ENCODE measurements at places on chromosomes 3 and 15.

GRCh38 chr15:22863356-22863755 lies 24.9 kb downstream of the NIPA2 start:
- DNase-seq = no peak

DNA sequence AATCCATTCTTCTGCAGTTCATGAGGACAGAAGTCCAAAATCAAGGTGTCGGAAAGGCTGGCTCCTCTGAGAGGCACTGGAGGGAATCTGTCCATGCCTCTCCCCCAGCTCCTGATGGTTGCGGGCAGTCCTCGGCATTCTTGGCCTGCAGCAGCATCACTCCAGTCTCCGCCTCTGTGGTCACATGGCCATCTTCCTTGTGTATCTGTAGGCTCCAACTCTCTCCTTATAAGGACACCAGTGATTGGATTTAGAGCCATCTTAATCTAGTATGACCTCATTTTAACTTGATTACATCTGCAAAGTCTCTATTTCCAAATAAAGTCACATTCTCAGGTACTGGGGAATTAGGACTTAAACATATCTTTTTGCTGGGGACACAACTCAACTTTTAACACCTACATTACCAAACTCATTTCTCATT lies 56.0 kb upstream of the FLNB start:
- peak; percentile 64 for DNase-seq

DNA sequence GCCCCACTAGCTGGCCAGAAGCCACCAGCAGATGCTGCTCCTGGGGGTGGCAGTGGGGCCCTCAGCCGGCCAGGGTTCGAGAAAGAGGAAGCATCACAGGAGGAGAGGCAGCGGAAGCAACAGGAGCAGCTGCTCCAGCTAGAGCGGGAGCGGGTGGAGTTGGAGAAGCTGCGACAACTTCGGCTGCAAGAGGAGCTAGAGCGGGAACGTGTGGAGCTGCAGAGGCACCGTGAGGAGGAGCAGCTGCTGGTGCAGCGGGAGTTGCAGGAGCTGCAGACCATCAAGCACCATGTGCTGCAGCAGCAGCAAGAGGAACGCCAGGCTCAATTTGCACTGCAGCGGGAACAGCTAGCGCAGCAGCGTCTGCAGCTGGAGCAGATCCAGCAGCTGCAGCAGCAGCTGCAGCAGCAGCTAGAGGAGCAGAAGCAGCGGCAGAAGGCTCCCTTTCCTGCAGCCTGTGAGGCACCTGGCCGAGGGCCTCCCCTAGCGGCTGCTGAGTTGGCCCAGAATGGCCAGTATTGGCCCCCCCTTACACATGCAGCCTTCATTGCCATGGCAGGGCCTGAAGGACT lies 17.5 kb upstream of the APEH start:
- DNase-seq = no peak

DNA sequence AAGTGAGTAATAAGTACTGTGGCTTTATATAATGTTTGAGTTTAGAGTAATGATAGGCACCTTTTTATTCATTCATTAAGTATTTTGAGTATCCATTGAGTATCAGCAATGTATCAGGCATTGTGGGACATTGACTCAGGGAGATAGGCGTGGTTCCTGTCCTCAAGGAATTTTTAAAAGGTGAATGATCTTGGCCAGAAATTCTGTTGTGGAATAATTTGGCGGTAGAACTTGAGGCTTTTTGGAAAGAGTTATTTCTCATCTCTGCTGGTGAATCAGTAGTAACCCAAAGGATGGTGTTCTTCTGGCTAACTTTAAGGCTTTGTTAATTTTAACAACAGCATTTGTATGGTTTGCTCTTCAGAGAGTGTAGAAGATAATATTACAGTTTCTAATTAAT lies 2.0 kb downstream of the RAB7A start:
- DNase-seq = no peak

DNA sequence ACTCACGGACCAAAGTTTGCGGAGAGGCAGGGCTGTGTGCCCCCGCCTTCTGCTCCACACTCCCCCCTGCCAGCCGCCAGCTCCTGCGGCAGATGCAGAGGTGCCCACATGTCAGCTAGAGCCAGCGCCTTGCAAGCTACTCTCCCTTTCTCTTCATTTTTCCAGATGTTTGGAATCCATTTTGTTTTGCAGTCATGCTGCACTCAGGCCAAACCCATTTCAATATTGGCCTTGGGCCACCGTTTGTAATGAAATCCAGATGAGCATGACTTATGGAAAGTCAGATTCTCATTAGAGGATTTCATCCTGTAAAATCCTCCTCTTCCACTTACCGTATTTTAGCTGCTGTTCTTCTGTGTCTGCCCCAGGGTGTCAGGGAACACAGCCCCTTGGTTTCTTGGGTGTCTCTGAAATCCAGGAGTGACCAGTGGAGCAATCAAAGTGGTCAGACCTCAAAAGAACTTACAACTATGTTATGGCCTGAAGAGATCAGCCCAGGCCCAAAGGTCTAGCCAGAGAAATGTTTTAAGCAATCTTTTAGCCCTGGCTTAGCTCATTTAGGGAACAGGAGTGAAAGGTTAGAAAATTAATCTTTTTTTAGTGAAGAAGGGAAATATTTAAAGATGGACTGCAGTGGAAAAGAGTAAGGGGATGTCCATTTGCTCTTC lies 65.8 kb downstream of the AAGAB start:
- no peak for DNase-seq

- DNase-seq = no peak
Measured at GRCh38 chr15:94673801-94674200, 442.4 kb downstream of the MCTP2 start.

- DNase-seq = no peak
Measured at GRCh38 chr3:30619318-30619717, 12.9 kb downstream of the TGFBR2 start.

- no peak for DNase-seq
Measured at GRCh38 chr3:179236669-179237301, 14.1 kb downstream of the KCNMB3 start.

- no peak for DNase-seq
Measured at GRCh38 chr15:42796955-42797782, 60.2 kb upstream of the CDAN1 start.

DNA sequence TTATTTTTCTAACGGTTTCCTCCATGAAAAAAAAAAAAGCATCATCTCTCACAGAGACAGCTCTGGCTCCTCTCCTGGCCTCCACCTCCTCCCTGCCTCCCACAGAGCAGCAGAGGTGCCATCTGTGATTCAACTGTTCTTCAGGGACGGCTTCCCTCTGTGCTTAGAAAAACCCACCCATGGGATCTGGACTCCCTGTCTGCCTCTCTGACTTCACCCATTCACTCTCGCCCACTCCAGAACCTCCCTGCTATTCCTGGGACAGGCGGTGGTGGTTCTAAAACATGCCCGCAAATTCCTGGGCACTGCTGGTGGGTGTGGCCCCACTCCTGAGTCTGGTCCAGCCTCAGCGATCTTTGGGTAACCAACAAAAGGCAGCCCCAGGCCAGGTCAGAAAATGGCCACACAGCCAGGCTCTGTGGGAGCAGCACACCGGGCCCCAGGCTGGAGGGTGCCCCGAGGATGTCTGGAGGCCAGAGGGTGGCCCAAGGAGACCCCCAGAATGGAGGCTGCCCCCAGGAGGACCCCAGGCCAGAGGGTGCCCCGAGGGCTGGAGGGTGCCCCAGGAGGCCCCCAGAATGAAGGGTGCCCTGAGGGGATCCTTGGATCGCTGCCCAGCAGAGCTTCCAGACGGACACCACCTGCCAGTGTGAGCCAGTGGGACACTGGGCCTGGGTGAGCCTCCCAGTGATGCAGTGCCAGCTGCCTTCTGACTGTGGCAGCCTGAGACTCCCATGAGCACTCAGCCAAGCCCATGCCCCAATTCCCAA lies 2.6 kb upstream of the CHST13 start:
- peak; percentile 69 for DNase-seq

DNA sequence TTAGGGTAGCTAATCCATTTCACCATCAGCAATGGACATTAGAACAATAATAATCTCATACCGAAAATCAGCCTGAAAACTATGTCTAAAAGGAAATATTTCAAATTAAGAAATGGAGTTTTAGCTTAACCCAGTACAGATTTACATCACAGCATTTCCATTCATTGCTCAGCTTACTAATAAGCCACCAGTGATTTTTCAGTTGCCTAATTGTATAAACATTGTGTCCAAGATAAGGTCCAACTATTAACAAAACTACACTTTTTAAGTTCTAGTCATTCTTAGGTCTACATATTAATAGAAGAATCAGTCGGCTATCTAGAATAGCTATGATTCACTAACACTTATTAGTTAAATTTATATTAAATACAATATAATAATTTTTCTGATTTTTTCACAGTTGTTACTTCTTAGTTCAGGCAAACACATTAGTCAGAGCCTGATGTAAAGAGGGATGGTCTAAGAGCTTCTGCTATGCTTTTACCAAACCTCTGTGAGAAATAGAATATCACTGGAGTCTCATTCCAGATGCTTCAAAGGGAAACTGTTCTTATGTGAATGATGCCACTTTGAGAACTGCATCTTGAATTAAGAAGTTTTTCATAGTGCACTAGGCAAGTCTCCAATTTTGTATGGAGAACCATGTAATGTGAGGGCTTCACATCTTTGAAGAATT lies 74.1 kb downstream of the CMSS1 start:
- DNase-seq = no peak

DNA sequence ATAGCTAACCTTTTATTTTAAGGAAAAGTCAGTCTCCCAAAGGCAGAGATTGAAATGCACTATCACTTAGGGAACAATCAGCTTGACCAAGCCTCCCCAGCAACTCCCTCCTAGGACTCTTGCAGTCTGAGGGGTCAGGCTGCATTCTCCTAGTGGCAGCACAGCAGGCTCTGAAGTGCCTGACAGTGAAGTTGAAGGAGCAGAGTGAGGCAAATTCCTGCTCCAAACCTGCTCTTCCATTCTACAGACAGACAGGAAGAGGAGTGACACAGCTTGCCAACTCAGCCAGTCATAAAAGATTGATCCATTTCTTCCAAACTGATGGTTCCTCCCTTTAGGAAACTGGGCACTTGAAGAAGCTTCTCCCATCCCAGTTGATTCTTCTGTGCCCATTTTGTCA lies 43.9 kb upstream of the SMAD3 start:
- DNase-seq = no peak

- DNase-seq = no peak
Measured at GRCh38 chr15:62807539-62808130, 234.9 kb upstream of the TPM1 start.

DNA sequence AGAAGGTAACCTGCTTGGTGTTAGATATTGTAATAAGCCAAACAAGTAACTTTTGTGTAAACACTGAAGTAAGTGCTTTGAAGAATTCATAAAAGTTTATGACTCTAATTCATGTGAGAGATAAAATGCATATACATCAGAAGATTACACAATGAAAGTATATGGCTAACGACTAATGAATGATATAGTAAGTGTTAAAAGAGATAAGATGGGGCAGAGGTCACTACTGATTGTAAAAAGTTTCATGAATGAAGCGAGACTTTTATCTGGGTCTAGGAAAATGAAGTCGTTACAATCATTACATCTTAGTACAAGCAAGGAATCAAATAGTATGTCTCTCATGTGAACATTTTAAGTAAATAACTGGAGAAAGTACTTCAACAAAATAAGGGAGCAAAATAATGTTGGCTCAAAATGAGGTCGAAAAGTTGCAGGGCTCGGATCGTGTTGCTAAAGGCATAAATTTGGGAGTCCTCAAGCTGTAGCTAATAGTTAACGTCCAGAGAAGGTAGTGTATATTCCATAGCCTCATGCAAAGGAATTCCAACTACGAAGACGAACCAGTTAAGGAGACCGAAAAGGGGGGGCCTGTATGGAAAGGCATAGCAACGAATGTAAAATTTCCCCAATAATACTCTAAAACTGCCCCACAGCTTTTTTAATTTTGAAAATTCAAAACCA lies 984 bp upstream of the DUT start:
- DNase-seq = no peak

DNA sequence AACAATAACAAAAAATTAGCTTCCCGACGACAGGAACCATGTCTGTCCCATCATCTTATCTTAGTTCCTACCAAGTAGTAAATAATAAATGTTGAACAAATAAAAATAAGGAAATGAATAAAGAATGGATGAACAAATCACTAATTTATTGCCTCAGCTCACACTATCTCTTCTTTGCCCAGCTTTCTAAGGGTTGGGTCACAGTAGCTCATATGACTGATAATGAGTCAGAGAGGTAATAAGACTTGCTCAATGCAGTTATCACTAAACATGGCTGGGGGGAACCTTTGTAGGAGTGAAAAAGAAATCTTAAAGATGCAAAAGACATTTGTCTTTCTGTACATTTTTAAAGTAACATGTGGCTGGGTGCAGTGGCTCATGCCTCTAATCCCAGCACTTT lies 182.2 kb downstream of the WDR76 start:
- no peak for DNase-seq

- DNase-seq = no peak
Measured at GRCh38 chr3:111197485-111197884, 125.9 kb downstream of the NECTIN3 start.

DNA sequence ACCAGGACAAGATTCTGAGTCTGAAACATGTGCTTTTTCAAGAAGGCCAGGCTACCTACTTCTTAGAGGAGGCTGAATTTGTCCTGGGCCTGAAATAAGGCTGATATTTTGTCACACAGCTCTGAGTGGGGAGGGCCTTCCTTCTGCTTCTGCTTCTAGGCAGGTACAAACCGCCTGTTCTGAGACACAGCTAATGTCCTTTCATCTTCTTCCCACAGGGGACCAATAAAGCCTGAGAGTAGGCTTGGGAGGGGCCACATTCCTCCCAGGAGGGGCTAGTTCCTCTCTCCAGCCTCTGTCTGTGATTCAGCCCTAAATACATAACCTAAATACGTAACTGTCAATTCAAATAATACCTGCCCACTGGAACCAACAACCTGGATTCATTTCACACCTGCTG lies 34.8 kb downstream of the CRYGS start:
- DNase-seq = no peak

GRCh38 chr3:10470120-10471053 lies 35.0 kb downstream of the ATP2B2 start:
- DNase-seq = peak; percentile 54

DNA sequence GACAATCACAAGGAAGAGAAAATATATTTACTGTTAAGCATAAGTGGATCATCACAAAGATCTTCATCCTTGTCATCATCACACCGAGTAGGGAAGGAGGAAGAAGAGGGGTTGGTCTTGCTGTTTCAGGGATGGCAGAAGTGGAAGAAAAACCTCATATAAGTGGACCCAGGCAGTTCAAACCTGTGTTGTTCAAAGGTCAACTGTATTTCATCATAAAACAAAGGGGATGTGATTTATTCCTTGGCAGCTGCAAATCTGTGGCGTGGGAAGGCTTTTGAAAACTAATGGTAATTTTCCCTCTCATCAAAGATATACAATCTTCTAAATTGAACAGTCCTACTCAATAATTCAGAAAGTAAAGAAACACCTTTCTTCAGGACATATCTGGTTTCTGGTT lies 129.9 kb upstream of the ABI3BP start:
- no peak for DNase-seq

Measured in spleen (tissue), 13 donors.